Uterine smooth muscle cell (primary cell): ENCODE measurements at places on chromosomes 4 and X. TPM values are rescaled to one million over a fixed set of nuclear protein-coding genes. Genes with fewer than 3 reads are reported as not detected.

The RHOXF2B gene
- total RNA-seq, result not detected in 2 replicates

The ANK2 gene
- 66.1 and 90.4 TPM in 2 replicates for total RNA-seq

The USP53 gene
- total RNA-seq, result 70.6 and 99.2 TPM in 2 replicates

The MAGED4B gene
- total RNA-seq, result 19.7 and 41.5 TPM in 2 replicates

The RPS6KA6 gene
- 14.6 and 17.0 TPM in 2 replicates for total RNA-seq

The SPACA5 gene
- not detected in 2 replicates for total RNA-seq

The CFI gene
- 3.0 and 3.7 TPM in 2 replicates for total RNA-seq

The SPARCL1 gene
- 0.22 and 2.1 TPM in 2 replicates for total RNA-seq

The HMGB2 gene
- 125 and 302 TPM in 2 replicates for total RNA-seq
